ENCODE measurements at places on chromosomes 6 and 20.
A peak's percentile ranks its signal among the peaks of the same experiment; 100 is the strongest.

DNA sequence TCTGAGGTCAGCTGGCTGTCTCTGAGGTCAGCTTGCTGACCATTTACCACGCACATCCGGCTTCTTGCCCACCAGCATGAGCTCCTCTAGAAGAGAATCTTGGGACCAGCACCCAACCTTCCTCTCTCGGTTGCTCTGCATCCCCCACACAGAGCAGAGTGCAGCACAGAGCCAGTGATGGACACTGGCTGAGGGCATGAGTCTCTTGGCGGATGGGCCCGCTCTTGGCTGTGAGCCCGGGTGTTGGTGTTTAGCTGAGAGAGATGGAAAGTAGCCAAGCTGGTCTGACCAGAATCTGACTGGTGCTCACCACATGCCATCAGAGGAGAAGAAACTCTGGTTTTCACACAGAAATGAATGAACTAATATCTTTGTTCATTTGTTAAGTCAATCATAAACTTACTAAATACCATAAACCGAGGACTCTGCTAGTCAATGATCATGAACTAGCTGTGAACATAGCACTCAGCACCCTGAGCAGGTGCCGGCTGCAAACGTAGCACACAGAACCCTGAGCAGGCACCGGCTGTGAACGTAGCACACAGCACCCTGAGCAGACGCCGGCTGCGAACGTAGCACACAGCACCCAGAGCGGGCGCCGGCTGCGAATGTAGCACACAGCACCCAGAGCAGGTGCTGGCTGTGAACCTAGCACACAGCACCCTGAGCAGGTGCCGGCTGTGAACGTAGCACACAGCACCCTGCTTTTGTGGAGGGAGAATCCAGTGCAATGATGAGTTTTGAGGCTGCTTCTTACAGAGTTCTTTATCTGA lies 10.4 kb upstream of the THBS2 start:
- DNase-seq: no peak

- no peak for DNase-seq
Observed at GRCh38 chr20:37892001-37892400, 10.9 kb upstream of the VSTM2L start.

- DNase-seq: no peak
Observed at GRCh38 chr6:47134476-47135189, 92.5 kb upstream of the ADGRF1 start.

DNA sequence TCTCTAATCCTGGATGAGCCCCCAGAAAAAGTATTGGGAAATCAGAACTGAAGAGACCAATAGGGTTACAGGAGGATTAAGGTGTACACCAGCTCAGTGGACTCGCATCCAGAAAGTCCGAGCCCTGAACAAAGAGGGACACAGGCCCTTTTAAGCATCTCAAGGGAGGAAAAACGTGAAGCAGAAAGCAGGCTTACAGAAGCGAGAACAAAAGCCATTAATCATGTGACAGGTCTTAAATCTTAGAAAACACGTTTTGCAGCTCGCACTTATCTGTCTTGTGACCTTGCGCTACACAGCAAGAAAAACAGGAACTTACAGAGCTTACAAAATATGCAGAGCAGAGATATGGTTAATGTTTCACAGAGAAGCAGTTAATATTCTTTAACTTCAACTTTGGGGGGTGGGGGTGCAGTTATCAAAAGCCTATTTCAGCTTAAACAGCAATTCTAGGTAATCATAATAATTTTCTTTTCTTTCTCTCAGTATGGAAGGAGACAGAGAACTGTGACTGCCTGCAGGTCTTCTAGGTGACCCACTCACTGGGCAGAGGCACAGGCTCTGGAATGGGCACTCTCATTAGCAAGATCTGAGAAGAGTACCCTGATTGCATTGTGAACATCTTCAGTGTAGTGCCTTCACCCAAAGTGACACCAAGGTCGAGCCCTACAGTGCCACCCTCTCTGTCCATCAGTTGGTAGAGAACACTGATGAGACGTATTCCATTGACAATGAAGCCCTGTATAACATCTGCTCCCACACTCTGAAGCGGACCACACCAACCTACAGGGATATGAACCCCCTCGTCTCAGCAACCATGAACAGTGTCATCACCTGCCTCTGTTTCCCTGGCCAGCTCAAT lies 65.0 kb upstream of the MOCS1 start:
- no peak for DNase-seq

DNA sequence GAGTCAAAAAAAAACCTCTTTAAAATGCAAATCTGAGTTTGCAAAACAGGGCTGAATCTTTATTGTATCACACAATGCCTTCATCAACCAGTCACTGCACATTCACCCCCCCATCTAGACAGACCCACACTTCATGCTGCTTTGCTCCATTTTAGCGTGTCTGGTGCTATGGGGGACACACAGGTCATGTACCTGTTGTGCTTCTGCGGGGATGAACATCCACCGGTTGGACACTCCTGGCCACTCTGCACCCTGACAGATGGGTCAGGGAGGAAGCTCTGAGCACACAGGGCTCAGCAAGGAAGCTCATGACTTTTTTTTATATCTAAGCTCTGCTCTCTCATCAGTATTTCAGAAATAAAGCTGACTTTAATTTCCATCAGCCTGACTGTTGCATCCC lies 136.3 kb downstream of the PRND start:
- no peak for DNase-seq

GRCh38 chr6:106188104-106188794 lies 102.1 kb downstream of the PRDM1 start:
- DNase-seq: no peak

DNA sequence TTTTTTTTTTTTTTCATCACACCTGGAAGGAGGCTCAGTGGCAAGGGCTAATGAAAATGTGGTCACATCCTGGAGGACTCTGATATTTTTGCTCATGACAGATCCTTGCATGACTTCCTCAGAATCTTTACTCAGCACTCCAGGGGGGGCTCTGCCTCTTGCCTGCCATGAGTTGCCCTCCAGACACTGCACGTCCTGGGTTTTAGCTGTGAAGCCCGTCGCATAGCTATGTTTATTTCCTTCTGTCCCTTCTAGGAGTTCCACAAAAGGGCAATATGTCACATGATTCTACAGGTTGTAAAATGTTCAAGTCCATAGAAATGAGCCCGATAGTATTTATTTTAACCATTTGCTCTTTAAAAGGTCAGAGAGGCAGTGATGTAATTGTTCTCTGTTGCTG lies 18.2 kb downstream of the MAS1 start:
- no peak for DNase-seq

GRCh38 chr6:19796452-19796851 lies 40.7 kb upstream of the ID4 start:
- DNase-seq: no peak

- peak; percentile 90 for DNase-seq
Observed at GRCh38 chr6:1024587-1024986, 287.3 kb upstream of the FOXQ1 start.

DNA sequence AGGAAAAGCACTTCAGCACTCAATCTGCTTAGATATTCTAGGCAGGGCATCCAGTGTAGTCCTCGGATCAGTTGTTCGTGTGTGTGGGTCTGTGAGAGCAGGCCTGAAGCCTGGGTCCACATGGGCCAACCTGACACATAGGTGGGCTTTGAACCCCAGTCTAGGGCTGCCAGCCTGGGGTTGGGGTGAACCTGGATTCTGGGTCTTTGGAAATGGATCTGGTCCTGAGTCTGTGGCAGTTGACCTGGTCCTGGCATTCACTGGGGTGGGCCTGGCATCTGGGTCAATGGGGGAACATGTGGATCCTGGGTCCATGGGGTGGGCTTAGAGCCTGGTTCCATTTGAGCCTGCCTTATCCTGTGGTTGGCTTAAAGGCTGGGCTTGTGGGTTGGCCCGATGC lies 492.6 kb upstream of the MAN1A1 start:
- no peak for DNase-seq

DNA sequence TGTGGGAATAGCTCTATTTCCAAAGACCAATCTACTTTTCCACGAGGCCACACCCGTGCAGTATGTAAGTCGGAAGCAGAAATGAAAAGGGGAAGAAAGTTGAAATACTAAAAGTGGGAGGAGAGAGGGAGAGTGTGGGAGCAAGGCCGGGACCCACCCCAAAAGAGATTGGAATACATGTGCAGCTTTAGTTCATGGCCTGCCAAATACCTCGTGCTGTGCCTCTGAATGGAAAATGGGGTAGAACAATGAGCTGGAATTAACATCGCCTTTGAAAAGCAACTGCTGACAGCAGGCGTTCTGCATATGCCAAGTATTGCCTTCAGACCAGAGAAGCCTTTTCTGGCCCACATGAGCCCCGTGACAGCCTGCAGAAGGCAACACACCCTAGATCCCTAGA lies 155.6 kb downstream of the CD83 start:
- DNase-seq: no peak

DNA sequence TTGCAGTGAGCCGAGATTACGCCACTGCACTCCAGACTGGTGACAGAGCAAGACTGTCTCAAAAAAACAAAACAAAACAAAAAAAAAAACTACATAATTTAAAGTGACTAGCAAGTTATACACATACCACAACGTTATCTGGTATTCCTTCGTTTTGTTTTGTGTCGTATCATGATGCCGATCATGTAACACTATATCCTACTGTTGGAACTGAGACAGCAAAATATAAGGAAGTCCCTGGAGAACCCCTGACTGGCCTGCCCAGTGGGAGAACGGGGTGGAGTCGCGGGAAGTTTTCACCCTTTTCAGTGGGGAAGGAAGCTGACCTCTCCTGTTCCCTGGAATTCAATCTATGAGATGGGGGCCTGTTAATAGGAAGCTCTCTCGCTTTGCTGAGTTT lies 15.1 kb downstream of the SOX4 start:
- no peak for DNase-seq

DNA sequence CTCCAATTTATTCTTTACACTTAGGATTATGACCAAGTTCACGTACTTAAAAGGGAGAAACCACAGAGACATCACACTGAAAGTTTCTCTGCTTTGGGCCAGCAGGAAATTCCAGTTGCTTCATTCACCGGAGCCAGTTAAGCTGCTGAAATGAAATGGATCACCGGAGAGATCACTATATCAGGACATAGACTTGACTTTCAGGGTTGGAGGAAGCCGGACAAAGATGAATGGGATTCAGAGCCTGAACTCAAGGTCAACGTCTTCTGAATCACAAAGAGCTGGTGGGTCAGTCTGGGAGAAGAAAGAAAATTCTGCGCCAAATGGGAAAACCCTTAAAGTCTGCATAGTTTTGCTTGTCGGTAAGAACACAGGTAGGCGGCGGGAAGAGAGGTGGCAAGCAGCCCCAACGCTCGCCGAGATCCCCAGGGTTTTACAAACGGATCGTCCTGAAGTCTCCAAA lies 81.9 kb upstream of the CCDC28A start:
- DNase-seq: peak; percentile 63

- no peak for DNase-seq
Observed at GRCh38 chr20:59101961-59102360, 59.4 kb upstream of the PRELID3B start.

All from GM04503 (cell line).